ENCODE measurements at places on chromosomes 3 and 15.

DNA sequence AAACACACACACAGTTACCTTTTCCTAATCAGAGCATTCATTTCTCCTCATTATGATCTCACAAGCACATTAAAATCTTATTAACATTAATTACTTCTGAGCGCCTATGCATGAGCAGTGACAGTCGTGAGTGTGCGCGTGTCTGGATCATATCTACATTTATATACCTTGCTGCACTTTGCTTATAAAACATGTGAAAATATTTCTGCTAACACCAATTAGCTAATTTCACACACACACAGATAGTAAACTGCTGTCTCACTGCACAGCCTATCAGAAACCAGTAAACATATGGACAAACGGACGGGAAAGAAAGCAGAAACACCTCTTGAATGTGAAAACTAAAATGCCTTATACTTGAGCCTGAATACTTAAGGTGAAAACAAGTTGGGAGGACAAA, 64.8 kb downstream of the ZBTB20 start:
- DNase-seq = no peak

GRCh38 chr3:154690413-154690812, 260.4 kb upstream of the GPR149 start:
- no peak for DNase-seq

GRCh38 chr3:43214616-43215015, 71.7 kb upstream of the SNRK start:
- no peak for DNase-seq

DNA sequence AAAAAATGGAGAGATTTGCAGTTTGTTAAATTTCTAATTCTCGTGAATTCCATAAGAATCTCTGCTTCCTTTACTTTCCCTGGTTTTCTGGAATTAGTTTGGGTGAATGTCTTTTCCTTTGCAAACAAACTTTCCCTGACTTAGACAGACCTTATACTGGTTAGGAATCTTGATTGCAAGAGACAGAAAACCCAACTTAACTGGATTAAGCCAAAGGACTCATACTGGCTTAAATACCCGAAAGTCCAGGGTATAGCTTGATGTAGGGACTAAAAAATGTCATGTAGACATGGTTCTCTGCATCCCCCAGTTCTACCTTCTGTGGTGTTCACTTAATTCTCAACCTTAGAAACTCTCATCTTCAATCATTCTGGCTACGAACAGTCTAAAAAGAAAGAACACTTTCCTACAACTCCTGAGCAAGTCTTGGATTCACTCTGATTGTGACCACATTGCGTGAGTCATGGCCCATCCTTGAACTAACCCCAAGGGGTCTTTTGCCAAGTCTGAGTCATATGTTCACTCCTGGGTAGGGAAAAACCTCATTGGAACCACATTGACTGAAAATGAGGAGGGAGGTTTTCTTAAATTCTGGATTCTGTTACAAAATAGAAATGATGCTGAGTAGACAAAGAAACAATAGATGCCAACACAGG, 136.0 kb upstream of the DAZL start:
- no peak for DNase-seq

DNA sequence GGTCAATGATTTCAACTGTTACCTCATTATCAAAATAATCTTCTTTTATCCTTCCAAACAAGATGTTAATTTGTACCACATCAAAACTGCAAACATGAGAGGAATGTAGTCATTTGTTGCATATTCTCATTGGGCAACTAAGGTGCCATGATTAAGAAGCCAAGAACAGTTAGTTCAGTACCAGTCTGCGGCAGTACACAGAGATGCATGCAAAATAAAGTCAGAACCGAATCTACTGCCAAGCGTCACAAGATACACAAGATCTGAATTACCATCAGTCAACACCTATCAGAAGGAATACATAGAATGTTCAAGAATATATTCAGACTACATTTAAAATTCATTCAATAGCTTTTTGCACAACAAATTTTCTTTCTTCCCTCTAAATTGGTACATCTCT, 127.6 kb upstream of the SPATA12 start:
- no peak for DNase-seq

DNA sequence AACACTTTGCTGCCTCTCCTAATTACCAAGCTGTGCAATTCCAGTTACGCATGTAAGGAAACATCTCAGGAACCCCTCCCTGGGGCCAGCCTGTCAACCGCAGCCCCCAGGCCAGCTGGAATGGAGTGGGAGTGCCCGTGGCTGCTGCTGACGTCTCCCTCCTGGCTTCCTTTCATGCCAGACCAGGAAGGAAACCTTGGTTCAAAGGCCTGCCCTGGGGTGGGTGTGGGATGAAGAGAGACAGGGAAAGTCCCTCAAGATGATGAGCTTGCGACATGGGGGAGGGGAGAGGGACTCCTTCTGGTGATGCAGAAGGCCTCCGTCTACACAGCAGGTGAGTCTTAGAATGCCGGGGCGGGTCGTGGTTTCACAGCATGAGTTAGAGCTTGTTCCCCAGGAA, 11.4 kb upstream of the CYP11A1 start:
- DNase-seq = peak; percentile 50

- DNase-seq = no peak
These were observed 59.6 kb upstream of the CASR start for GRCh38 chr3:122123850-122124249.

DNA sequence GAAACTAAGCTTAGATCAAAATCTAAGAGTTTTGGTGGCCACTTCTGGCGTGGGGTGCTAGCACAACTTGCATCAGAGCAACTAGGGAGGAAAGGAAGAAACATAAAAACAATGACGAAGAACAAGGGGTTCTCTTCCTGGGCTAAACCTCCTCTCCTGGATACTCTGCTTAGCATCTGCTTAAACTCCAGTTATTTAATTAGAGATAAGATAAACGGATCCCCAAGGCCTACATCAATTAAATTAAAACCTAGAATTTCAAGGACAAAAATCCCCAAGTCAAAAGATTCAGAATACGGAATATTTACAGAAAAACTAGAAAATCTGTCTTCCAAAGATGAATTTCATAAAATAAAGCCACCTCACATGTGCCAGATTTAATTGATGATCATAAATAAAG, 281.9 kb downstream of the SHOX2 start:
- DNase-seq = no peak

DNA sequence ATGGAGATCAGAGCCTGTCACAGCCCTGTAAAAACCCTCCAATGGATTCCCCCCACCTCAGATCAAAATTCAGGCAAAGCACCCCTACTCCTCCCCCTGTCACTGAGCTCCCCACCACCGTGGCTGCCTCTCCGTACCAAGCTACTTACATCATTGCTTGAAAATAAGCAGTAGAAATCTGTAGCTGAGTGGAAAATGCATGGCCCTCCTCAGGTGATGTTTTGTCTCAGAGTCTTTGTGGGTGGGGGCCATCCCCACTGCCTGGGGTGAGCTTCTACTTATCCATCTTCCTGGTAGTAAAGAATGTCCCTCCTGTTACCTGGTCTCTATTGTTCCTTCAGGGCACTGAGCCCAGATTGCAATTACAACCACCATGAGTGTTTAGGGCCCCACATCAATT, 34.5 kb downstream of the SLCO2A1 start:
- DNase-seq = no peak

DNA sequence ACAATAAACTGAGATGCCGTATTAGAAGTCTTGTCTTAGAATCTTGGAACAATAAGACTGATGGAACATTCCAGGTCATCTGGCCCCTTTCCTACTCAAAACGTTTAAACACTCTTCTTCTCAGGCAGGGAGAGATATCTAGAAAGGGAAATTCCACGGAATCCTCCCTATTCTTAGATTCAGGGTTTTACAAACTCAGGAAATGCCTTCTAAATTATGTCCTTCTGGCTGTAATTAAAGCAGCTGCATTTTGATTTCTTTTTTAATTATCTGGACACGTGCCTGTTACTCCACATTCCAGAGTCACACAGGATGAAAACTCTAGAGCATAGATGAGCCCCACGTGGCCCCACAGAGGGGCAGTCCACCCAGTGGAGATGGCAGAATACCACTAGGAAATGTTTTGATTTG, 41.5 kb upstream of the MTMR10 start:
- DNase-seq = no peak

GRCh38 chr3:127544803-127545201, 45.7 kb downstream of the TPRA1 start:
- DNase-seq = no peak

DNA sequence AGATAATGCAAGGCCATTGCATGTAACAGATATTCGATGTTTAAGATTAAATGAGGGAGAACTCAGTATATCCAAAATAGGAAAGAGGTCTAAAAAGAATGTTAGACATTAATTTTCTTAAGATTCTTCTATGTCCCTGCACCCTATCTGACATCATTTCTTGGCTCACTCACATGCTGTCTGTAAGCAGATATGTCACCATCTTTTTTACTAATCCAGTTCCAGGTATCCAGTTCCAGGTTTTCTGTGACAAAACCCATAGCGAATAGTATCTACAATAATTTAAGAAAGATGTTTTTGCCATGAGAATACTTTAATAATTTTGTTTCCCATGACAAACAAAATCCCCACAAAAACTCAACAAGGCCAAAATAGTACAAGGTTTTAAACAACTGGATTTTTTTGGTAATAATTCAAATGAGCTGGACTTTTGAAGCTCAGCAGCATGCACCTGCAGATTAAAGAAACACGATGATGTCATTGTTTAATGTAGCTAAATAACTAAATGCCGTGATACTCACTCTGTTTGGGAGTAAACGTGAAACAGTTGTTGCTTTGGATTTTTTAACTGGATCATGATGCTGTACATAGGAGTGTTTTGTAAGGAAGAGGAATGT, 867.6 kb downstream of the EPHA3 start:
- DNase-seq = no peak

DNA sequence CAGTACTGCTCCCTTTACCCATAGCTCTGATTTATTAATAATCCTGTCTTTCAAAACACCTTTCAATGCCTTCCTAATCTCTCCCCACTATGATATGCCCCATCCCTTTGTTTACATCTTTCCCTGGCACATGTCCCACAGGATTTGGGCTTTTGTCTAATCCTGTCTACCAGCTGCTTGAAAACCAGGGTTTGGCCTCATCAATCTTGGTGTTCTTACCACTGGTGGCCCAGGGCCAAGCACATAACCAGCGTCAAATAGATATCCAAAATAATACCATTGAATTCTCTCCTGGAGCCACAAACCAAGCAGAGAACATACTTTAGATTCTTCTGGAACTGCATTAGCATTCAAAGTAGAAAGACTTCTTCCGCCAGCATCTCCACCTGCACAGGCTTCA, 104.8 kb upstream of the PPP2R3A start:
- DNase-seq = no peak

GRCh38 chr15:58923696-58924300, 9.7 kb downstream of the SLTM start:
- no peak for DNase-seq

DNA sequence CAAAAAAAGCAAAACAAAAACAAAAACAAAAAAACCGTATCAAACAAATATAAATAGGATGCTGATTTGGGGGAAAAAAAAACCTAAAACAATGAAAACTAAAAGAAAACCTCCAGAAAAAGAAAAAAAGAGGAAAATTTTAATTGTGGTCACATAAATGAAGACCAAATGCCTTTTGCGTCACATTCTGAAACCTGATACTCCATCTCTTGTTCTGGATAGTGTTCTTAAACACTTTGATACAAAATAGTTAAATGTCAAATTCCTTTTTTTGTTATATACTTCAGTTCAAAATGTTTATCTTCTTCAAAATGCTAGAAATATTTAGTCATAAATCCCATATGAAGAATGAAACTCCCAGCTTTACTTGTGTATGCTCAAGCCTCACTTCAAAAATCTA, 31.0 kb downstream of the COPS2 start:
- no peak for DNase-seq

GRCh38 chr15:69921626-69922619, 175.8 kb downstream of the TLE3 start:
- peak; percentile 52 for DNase-seq

DNA sequence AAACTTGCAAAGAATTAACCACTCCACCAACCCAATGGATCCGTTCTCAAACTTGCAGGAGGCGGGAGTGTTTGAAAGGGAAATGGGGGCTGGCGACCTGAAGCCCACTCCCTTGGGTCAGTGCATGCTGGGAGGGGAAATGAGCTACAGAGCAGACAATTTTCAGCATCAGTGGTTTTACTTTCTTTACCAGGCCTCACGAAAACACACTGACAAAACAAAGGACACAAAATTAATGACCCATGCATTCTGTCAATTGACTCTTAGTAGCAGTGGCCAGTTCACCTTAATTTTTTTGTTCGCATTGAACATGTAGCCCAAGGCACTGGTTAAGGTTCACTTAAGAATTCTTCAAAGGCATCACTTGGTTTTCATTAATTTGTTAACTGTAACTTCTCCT, 413.5 kb downstream of the MECOM start:
- no peak for DNase-seq

DNA sequence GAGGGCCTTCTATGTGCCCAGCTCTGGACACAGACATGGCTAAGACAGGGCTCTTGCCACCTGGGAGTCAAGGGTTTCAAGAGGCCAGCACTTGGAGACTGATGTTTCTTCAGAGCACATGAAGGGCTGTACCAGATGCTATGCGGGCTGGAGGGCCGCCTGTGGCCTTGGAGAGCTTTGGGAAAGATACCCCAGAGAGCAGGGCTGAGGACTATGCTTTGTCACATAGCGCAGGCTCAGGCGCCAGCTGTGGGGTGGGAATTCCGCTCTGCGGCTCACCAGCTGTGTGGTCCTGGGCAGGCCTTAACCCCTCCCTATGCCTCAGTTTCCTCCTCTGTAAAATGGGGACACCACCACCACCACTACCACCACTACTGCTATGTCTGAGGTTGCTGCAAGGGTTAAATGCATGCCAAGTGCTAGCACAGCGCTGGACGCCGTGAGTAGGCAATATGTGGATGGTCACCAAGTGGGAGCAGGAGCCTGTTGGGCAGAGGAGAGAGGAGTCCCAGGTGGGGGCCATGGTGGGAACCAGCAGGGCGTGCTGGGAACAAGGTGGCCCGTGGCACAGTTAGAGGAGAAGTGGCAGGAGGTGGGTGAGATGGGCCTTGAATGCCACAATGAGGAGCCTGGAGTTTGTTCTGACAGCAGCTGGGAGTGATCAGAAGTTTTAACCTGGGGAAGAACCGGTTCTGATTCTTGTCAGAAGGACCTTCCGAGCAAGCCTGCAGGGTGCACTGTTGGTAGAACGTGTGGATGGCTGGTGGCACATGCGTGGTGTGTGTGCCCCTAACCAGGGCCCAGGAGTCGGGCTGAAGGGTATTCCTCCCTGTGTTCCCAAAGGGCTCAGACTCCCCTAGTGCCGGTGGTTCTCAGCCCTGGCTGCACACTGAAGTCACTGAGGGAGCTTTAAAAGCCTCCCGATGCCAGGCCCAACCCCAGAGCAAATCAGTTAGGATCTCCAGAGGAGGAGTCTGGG, 41.7 kb downstream of the FEM1B start:
- DNase-seq = no peak
